Hematopoietic multipotent progenitor cell treated with erythropoietin and hydrocortisone succinate and interleukin-3 and kit ligand, for 15 days (in vitro differentiated cells): ENCODE measurements at places on chromosomes 5 and 9.

DNA sequence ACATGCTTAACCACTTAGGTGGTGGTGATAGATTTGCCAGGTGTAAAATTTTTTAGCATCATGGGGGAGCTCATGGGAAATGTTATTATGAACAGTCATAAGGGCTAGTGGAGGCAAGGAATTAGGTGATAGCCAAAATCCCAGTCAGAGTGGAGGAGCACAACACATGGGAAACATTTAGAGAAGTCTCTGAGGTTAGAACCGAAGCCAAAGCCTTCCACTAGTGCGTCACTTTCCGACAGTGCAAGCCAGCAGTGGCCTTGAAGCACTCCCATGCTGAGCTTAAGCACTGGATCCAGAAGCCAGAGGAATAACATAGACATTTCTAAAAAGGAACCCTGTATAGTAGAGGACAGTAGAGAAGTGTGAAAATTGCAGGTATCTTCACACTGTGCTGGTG lies 101.5 kb upstream of the SNX2 start:
- no peak for DNase-seq

DNA sequence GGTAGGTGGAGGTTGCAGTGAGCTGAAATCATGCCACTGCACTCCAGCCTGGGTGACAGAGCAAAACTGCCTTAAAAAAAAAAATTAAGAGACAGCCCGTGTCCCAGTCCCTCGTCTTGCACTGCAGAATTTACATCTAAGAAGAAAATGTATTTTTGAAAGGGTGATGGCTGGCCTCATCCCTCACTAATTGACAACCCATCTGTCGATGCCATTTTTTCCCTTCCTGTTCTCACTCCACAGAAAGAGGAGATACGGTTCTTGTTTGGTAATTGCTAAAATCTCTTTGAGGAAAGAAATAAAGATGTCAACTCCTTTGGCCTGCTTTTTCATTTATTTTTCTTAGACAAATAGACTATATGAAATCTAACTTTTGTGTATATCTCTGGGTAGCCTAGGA lies 2.4 kb upstream of the LSM11 start:
- no peak for DNase-seq

- DNase-seq = no peak
Measured at GRCh38 chr9:27653957-27654356, 80.7 kb upstream of the C9orf72 start.

DNA sequence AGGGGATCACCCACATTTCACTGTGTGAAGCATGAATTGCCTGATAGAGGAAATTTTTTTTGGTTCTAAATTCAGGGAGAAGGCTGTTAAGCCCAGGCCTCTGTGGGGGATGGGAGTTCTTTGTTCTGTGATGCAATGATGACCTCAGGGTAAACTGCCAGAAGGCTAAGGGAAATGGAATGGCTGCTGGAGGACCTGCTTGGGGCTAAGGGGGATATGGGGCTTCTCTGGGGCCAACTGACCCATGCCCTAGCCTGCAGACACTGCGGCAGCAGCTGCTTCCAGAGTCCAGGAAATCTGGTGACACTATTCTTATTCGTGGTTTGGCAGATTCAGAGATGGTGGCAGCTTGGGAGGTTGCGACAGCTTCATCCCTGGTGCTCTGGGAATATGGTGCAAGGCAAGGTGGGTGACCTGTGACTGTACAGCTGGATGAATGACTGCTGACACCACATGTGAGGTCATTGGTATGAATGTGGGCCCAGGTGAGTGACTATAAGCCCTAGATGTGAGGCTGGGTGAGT lies 30.3 kb downstream of the VCP start:
- no peak for DNase-seq

DNA sequence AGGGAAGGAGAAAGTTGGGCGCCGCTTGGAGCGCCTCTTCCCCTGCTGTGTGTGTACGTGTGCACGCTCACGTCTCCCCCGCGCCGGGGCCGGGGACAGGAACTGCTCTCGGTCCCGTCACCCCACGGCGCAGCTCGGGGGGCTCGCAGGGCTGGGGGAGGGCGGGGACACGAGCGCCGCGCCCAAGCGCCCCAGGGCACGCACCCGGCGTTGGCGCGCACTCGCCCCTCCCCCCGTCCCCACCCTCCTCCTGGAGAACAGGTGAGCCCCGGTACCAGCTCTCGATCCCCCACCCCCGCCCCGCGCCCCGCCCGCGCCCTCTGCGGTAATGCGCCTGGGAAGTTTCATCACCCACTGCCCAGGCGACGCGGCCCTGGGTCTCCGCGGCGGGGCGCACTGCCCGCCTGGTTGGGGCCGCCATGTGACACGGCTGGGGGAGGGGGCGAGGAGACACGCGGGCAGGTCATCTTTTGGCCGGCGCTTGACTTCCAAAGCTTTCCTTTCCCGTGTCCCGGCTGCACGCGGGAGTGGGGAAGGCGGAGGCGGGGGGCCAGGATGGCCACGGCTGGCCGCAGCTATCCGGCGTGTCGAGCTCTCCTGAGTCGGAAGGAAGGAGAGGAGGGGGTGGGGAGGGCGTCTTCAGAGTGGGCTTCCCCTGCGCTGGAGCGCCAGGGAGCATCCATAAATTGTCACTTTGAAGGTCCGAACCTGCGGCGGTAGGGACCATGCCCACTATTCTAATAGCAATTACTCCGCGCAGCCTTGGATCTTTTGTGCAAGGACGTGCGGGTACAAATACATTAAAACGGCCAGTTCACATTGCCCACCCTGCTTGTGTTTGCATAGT lies 1.5 kb upstream of the STC2 start:
- no peak for DNase-seq

GRCh38 chr5:108564441-108564840 lies 182.5 kb upstream of the FBXL17 start:
- DNase-seq = no peak

GRCh38 chr5:174283211-174284005 lies 237.9 kb downstream of the NSG2 start:
- no peak for DNase-seq

DNA sequence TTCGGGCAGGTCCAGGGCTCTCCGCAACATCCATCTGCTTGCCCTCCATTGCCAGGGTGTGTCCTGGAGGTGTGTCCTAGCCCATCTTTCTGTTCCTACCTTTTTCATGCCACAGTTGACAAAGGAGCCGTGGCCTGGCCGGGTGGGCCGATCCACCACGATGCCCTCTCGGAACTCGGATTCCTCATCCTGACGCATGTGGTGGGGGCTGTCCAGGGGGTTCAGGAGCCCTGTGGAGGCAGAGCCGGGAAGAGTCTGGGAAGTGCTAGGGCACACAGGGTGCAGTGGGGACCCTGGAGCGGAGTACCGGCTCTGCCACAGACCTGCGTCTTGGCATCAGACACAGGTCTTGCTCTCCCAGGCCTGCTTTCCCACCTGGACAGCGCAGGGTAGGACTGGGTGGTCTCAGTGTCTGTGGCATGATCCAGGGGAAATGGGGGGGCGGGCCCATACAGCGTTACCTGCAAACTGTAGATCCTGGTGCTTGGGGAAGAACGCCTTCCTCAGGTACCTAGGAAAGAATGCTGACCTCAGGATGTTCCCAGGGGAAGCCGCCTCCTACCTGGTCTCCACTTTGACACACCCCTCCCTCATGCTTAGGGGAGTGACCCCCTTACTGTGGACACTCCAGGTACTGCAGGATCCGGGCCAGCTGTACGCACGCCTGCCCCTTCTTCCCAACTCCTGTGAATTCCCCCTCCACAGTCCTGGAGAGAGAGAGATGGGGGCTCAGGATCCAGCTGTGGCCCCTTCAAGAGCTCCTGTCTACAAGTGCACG lies 3.5 kb downstream of the SPOUT1 start:
- no peak for DNase-seq

- no peak for DNase-seq
Measured at GRCh38 chr9:129473523-129474244, 147.2 kb downstream of the C9orf50 start.

DNA sequence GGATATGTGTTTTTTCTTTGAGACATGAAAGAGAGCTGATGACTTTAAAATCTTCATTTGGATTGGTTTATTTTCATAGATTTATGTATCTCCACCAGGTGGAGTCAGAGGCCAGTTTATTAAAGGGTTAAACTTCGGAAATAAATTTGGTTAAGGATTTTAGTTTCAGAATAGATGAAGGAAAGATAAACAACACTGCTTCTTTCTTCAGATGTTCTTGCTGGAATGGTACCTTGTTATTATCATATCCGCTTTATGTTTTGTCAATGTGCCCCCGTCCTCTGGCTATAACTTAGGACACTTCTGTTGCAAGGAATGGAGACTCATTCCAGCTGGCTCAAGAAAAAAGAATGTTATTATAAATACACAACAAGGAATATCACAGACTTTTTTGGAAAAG lies 81.2 kb downstream of the ALDH1A1 start:
- peak; percentile 9 for DNase-seq

DNA sequence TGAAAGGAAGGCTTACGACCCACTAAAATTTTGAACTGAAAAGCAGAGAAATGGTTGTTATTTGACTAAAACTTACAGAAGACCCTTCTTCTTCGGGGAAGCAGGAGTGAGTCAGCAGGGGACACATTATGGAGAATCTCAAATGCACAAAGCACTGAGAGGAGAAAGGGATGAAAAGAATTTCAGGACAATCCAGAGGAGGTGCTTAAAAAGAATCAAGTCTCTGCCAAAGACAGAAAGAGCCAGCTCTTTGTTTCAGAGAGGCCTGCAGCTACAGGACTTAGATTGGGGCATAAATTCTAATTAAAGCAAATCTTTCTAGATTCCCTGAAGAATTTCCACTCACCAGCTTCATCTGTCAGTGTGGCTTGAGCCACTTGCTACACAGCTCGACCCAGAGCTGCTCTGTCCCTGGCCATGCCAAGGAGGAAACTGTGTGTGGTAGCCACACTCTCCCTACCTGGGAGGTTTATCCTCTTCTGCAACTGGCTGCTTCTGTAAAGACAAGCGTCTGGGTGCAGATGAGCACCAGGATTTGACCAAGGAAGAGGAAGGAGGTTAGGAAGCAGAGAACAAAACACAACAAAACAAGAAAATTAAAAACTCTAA lies 89.9 kb downstream of the SEMA5A start:
- no peak for DNase-seq
